Stimulated activated CD8-positive, alpha-beta memory T cell treated with anti-CD3 and anti-CD28 coated beads, Interleukin-15, amount 100 ng/mL, for 1 hour (primary cell): ENCODE measurements at places on chromosomes 6 and 20.

DNA sequence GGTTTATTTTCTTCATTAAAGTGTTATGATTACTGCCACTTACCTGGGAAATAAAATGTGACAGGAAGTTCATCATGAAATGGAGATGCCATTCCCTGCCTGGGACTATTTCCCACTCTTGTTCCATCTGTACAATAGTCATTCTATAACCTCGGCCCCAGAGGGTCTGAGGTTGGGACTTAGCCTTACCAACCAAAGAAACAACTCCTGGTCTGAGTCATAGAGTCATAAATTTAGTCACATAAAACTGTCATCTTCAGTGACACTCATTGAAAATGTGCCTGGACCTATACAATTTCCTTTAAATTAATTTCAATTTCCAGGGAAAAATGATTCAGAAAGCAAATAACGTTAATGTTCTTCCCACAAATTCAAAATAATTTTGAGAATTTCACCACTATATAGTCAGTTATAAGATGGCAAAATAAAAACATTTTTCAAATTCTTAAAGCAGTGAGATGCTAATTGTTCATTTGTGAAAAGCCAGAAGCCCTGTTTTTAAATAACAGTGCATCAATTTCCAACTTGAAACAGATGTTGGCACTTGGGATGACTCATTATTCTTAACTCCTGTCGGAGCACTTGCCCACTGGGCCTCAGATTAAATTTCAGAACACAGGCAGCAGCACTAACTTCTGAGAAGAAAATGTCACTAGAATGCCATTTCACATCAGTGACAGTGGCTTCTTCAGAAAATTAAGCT, 201.2 kb upstream of the SMLR1 start:
- DNase-seq, result no peak

GRCh38 chr20:58020656-58021454, 207.6 kb downstream of the ANKRD60 start:
- DNase-seq, result no peak

GRCh38 chr6:90326404-90327057, 29.9 kb upstream of the BACH2 start:
- no peak for DNase-seq

GRCh38 chr6:119284861-119285521, 64.6 kb downstream of the MAN1A1 start:
- no peak for DNase-seq

DNA sequence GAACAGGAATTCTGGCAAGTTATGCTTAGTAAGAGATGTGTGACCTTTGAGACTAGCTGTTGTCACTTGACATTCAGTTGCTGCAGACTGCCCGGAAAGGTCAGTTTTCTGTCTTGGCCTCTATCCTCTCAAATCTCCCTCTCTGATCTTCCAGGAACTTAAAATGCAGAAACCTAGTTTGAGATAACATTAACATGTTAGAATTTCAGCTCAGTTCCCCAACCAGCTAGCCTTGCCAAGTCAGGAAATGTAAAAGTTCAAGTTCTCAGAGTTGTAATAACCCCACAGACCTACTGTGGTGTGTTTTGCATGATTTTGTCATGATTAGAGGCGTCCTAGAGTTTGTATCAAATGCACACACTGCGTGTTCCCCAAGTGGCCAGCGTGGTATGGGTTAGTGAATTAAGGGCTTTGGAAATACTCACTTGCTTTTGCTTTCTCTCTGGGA, 46.6 kb downstream of the DUSP22 start:
- DNase-seq, result no peak

- no peak for DNase-seq
Measured at GRCh38 chr6:100096341-100096740, 102.3 kb upstream of the MCHR2 start.

DNA sequence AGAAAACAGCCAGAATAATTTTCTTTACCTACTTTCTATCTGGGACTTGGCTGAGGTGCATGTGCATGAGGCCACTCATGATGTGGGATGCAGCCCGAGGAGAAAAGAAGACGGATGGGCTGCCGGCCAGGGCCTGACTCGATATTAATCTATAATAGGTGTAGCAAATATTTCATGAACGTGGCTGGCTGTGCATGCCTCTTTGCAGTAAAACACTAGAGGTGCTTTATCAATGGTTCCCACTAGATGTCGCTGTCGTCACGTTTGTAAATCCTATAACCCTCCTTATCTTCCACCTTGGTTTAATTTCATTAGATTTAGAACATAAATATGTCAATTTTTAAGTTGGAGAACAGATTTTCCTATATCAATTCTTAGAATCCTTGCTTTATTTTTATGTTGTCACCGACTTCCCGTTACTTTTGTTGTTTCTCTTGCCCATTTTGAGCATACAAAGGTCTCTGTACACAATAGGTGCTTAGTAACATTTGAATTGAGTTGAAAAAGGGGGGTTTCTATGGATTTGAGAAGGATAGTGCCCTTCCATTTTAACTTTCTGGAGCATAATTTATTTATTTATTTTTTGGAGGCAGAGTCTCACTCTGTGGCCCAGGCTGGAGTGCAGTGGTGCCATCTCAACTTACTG, 19.6 kb upstream of the FERMT1 start:
- DNase-seq, result peak; percentile 20

GRCh38 chr6:82084324-82084920, 163.1 kb downstream of the IBTK start:
- no peak for DNase-seq

DNA sequence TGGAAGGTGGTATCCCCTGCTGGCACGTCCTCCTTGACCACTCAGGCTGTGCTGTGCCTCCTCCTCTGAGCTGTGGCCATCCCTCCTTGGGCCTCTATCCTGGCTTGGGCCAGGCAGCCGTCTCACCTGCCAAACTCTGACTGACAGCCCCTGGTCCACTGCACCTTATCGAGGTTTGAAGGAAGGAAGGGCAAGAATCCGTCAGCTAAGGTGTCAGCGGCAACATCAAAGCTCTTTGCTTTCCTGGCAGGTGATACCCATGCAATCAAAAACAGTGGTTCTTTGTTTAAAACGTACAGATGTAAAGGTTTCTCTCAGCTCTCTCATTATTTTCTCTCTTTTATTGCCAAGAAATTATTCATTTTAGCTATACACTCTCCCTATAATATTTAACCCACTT, 203.9 kb downstream of the TBXT start:
- no peak for DNase-seq

GRCh38 chr6:90179190-90180169, 117.2 kb downstream of the BACH2 start:
- DNase-seq, result no peak

DNA sequence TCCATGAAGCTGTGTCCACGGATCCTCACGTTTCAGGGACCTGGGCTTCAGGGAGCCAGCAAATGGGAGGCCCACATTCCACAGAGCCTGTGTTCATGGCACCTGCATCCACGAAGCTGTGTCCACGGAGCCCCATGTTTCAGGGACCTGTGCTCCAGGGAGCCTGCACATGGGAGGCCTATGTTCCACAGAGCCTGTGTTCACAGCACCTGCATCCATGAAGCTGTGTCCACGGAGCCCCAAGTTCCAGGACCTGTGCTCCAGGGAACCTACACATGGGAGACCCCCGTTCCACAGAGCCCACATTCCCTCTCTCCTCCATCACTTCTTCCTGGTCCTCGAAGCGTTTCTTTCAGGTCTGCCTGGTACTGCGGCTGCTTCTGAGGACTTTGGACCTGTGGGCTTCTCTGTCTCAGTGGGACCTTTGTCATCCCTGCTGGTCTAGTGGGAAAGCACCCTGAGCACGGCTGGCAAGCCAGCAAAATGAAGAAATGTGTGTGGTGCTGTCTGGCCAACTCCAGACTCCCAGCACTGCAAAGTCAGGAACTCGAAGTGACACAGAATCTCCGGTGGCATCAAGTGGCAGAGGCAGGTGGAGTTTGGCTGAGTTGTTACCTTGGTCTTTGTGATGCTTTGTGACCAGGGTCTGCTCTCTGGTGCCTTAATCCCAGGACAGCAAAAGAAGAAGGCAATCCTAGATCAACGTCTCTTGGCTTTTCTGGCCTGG, 245.9 kb downstream of the DLL1 start:
- DNase-seq, result no peak

GRCh38 chr20:24337551-24337950, 131.9 kb upstream of the SYNDIG1 start:
- DNase-seq, result no peak

DNA sequence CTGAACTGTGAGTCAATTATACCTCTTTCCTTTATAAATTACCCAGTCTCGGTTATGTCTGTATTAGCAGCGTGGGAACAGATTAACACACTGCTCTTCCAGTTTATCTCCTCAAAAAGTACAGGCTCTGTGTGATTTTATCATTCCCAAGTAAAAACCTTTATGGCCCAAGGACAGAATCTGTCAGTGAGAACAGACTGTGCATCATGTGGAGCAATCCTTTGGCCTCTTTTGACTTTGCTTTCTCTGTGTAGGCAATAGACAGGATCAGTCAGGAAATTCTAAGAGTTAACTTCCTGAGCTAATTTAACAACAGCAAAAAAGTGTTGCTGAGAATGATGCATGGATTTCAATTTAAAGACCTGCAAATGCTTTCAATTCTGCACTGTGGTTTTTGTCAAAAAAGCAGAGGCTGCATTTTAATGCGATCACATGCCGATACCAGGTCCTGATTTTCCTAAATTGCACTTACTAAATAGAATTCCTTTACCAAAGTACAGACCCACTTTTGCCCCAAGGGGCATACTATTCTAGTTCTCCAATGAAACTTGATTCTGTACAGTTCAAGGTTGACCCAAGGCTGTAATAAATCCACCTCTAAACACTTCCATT, 246.7 kb upstream of the MARCKS start:
- DNase-seq, result no peak

GRCh38 chr20:58695895-58696375, 3.3 kb downstream of the NPEPL1 start:
- DNase-seq, result no peak

GRCh38 chr6:153976921-153977693, 61.9 kb upstream of the OPRM1 start:
- DNase-seq, result no peak
